Choroid plexus epithelial cell (primary cell): ENCODE measurements at places on chromosomes 2 and 18.

GRCh38 chr2:161178756-161179155 lies 18.5 kb downstream of the TANK start:
- DNase-seq, result no peak

GRCh38 chr2:221282386-221282785 lies 289.7 kb downstream of the EPHA4 start:
- no peak for DNase-seq

DNA sequence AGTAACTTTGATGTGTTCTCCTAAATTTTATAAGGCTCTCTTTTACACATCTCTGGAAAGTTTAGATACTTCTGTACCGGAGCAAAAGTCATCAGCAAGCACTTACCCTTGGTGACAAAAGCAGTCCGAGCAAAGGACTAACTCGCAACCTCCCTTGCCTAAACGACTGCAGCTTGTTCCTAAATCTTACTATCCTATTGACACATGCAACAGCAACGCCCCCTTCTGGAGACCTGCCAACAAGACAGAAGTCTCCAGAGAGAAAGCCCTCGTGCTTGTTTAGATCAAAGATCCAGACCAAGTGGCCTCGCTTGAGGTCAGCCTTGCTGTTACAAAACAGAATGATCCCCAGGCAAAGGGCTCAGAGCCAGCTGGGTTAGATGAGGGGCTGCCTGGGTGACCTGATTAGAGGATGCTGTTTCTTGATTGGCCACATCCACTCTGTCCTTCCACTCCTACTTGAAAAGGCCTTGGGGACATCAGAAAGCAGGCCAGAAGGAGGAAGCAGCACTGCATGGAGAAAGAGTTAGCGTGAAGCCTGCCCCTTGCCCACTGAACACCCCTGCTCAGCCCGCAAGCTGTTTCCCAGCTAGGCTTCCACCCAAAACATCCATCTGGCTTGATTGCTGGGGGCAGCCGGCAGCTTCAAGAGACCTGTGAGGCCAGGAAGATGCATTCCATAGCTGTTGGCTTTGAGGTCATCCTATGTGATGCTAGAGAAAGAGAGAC lies 94.3 kb downstream of the HNRNPLL start:
- DNase-seq, result peak; percentile 93

- no peak for DNase-seq
Measured at GRCh38 chr2:239323447-239323846, 77.4 kb downstream of the HDAC4 start.
